ENCODE measurements at places on chromosomes 12 and 14. TPM values are rescaled to one million over a fixed set of nuclear protein-coding genes. Genes with fewer than 3 reads are reported as not detected.

GRCh38 chr12:7134396-7135166 is 4.4 kb downstream of the CLSTN3 start:
- H3K4me3 ChIP-seq: no peak overlapping the region
- peaks cover 12% of the 10 kb centered on the region for H3K36me3 ChIP-seq
- H3K27ac ChIP-seq: no peak overlapping the region
- H3K27me3 ChIP-seq: peaks cover 4% of the 10 kb centered on the region
- no peak for DNase-seq
- H3K4me1 ChIP-seq: peaks cover 11% of the 10 kb centered on the region

DNA sequence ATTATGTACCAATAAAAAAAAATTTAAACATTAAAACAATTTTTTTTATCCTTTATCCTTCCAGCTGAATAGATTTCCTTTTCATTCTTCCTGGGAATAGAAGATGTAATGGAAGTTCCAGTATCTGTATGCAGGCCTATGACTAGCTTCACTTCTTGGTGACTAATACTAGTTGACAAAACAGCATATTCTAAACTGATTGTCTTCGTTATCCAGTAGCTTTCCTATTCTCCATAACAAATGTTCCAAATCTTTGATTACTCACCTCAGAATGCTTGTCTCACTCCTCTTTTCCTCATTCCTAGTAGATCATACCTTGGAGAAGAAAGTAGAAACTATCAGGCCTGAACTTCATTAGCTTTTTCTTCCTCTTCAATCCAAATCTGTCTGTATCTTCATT is 70.7 kb downstream of the PLEKHA5 start:
- H3K36me3 ChIP-seq: no peaks in the 10 kb centered on the region
- H3K4me3 ChIP-seq: no peak overlapping the region
- no peak overlapping the region for H3K27ac ChIP-seq
- DNase-seq: no peak
- H3K27me3 ChIP-seq: no peaks in the 10 kb centered on the region

DNA sequence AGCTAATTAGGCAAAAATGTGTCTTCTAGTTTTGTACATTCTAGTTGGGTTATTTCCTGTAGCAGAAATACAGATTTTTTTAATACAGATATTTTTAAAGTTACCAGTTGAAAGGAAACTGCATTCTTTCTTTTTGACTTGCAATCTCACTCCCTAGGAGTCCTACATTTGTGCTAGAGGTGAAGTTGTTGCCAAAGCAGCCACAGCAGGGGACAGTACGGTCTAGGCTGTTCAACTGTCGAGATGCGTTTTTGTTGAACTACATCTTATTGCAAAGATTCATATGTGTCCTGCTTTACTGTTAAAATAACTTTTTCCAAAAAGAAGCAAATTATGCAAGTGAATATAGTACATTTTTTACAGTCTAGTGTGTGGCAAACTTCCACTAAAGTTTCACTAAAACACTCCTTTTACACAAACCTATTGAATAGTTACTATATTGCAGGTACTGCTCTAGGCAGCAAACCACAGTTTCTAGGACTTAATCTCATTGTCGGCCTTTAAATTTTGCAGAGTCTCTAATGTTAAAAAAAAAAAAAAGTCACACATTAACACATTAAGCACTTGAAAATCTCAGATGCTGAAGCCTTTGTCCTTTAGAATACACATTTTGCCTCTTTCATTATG is 30.2 kb upstream of the SRGAP1 start:
- no peak for DNase-seq
- no peak overlapping the region for H3K4me3 ChIP-seq
- H3K4me1 ChIP-seq: no peaks in the 10 kb centered on the region
- no peaks in the 10 kb centered on the region for H3K27me3 ChIP-seq

Gene ADAM20
- total RNA-seq: 1.5 TPM

Gene CMAS
- total RNA-seq: 16.8 TPM

Measured in osteoblast (primary cell).